GF-D8 (cell line): ENCODE measurements at places on chromosomes 7 and 10.

GRCh38 chr7:142637240-142637639 lies 112.0 kb upstream of the PRSS1 start:
- DNase-seq = no peak

GRCh38 chr7:131890176-131890575 lies 333.7 kb upstream of the PODXL start:
- DNase-seq = no peak

DNA sequence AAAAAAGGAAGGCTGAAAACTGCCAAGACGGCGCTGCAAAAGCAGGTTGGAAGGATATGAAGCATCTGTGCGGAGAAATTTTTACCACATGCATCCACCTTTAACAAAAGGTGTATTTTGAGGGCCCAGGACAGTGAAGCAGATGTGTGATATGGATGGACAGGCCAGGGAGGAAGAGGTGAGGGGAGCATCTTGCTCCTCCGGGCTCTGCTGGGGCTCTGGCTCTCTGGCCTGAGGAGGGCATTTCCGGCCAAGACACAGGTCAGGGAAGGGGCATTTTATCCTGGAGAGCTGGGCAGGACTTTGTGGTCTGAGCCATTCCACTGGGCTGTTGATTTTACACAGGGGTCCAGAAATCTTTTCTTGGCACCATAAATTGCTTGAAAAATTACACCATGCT lies 175.1 kb downstream of the ZMYND11 start:
- no peak for DNase-seq

GRCh38 chr7:26147030-26147429 lies 5.0 kb upstream of the NFE2L3 start:
- no peak for DNase-seq
